ENCODE measurements at places on chromosomes 13 and 19. TPM values are rescaled to one million over a fixed set of nuclear protein-coding genes. Genes with fewer than 3 reads are reported as not detected.

DNA sequence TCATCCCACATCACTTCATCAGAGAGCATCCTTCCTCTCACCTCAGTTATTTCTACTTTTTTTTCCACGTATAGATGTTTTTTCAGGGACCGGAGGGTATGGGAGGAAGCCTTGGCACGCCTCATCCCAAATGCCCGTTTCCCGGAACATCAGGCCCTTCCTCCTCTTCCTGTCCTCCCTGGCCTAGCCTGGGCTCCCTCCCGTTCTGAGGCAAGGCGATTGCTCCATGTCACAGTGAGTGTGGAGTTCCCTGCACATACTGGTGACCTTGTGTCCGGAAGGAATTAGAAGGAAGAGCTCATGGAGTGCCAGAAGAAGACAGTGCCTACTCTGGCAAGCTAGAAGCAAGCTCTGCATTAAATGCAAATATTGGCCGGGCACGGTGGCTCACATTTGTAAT, 1.1 kb upstream of the ZNF627 start:
- no peaks in the 10 kb centered on the region for H3K27me3 ChIP-seq
- H3K36me3 ChIP-seq: peaks cover 29% of the 10 kb centered on the region
- peak overlapping the region; percentile 85 for H3K27ac ChIP-seq
- H3K4me1 ChIP-seq: peaks cover 8% of the 10 kb centered on the region

DNA sequence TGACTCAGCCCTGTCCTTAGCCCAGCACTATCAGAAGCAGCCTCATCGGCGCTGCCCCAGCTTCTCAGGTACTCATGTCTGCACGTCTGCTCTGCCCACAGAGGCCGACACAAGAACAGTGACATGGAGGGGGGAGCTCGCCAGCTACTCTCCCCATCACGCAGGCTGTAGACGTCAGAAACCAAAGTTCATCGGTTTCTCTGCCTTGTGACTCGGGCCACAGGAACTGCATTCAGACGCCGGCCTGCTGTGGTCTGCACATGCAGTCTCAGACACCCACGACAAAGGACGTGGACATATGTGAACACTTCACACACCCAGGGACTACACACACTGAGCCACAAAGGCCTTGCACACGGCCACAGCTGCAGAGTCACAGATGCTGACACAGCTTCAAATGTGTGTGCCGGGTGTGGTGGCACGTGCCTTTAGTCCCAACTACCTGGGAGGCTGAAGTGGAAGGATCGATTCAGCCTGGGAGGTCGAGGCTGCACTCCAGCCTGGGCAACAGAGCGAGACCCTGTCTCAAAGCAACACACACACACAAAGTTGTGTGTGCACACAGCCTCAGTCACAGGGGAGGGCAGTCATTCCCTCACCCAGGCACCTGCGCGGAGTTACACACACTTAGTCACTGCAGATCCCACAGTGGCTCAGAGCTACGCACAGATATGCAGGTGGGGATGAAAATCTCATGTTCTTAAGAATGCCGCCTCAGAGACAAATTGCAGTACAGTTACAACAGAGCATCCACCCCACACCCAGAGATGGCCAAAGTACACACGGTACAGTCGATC, 4.9 kb upstream of the ZFP36 start:
- DNase-seq: peak; percentile 85
- H3K4me1 ChIP-seq: peaks cover 58% of the 10 kb centered on the region
- H3K36me3 ChIP-seq: peaks cover 16% of the 10 kb centered on the region
- no peaks in the 10 kb centered on the region for H3K27me3 ChIP-seq
- peak overlapping the region; percentile 96 for H3K27ac ChIP-seq
- peak overlapping the region; percentile 79 for H3K4me3 ChIP-seq

DNA sequence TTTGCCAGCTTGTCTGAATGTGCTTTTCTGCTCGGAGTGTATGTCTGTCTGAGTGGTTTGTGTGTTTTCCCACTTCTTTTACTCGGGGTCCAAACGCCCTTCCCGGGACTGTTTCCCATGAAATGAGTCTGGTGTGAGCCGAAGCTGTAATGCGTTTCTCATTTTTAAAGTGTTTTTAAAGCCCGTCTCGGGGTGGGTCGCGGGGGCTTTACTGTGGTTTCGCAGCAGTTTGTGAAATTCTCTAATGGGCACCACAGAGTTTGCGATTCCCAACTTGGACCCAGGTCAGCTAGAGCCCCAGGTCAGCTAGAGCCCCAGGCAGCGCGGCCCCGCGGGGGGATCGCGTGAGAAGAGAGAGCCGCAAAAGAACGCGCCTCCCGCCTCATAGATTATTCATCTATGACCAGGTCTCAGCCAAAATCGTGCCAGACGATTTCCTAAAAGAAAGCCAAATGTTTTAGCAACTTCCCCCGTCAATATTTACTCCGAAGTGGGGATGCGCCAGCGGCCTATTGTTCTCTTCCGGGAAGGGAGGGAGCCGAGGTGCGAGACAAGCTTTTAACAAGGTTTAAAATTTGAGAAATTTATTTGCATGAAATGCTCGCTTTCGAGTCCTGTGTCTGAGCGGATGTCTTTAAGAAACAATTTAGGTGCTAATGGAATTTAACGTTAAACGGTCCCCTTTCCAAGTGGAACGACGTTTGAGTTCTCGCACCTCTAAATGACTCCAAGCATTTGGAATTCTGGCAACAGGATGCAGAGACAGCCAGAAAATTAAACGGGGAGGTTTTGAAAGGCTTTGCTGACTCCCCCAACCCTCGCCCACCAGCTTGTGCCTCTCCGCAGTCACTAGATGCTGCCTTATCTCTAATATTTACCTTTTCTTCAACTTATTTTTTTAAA, 2.2 kb downstream of the ZIC2 start:
- peaks cover 63% of the 10 kb centered on the region for H3K27me3 ChIP-seq
- no peak overlapping the region for H3K4me3 ChIP-seq
- H3K4me1 ChIP-seq: peaks cover 4% of the 10 kb centered on the region
- DNase-seq: no peak
- no peak overlapping the region for H3K27ac ChIP-seq

DNA sequence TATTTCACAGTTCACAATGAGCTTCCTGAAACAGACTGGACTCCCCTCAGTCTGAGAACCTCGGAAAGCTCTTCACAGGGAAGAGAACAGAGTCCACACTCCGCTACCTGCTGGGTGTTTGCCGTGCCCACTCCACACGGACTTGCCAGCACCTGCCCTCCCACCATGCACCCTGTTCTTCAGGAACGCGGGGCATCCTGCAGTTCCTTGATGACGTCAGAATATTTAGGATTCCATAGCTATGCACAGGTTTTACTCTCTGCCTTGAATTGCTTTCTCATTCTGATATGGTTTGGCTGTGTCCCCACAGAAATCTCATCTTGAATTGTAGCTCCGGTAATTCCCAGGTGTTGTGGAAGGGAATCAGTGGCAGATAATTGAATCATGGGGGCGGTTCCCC, 74.4 kb upstream of the FARP1 start:
- H3K4me3 ChIP-seq: no peak overlapping the region
- H3K27ac ChIP-seq: no peak overlapping the region
- no peaks in the 10 kb centered on the region for H3K36me3 ChIP-seq

GRCh38 chr19:16327911-16328823, 3.5 kb downstream of the KLF2 start:
- peak overlapping the region; percentile 81 for H3K4me3 ChIP-seq
- H3K27ac ChIP-seq: peak overlapping the region; percentile 13
- peak; percentile 57 for DNase-seq
- peaks cover 53% of the 10 kb centered on the region for H3K4me1 ChIP-seq
- peaks cover 37% of the 10 kb centered on the region for H3K36me3 ChIP-seq

- DNase-seq: no peak
- no peak overlapping the region for H3K27ac ChIP-seq
- peaks cover 18% of the 10 kb centered on the region for H3K4me1 ChIP-seq
- peaks cover 2% of the 10 kb centered on the region for H3K27me3 ChIP-seq
- no peaks in the 10 kb centered on the region for H3K36me3 ChIP-seq
Observed at GRCh38 chr13:98599502-98600328, 22.8 kb upstream of the STK24 start.

DNA sequence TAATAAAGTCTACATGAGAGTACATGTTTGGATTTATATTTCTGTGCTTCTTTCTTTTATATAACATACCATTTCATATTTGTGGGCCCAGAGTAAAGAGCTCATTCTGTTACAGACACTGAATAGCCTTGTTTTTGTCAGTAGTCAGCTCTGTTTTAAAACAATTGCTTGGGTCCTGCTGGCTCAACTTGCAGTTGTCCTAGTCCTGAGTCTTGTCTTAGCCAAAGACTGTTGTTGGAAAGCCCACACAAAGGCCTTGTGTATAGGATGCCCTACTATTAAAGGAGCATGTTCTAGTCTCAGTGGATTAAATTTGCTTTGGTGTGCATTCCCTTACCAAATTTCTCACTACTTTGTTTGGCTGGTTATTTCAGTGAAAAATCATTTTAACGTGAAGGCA, 3.8 kb upstream of the KCNRG start:
- peaks cover 19% of the 10 kb centered on the region for H3K4me1 ChIP-seq
- H3K27ac ChIP-seq: no peak overlapping the region
- no peak overlapping the region for H3K4me3 ChIP-seq
- H3K36me3 ChIP-seq: peaks cover 79% of the 10 kb centered on the region
- H3K27me3 ChIP-seq: no peaks in the 10 kb centered on the region
- no peak for DNase-seq

GRCh38 chr13:106492588-106493475, 42.6 kb downstream of the EFNB2 start:
- no peak for DNase-seq
- no peak overlapping the region for H3K27ac ChIP-seq
- H3K4me3 ChIP-seq: no peak overlapping the region

GRCh38 chr13:31198519-31198918, 1.3 kb upstream of the B3GLCT start:
- peaks cover 24% of the 10 kb centered on the region for H3K27me3 ChIP-seq
- H3K27ac ChIP-seq: no peak overlapping the region
- H3K4me3 ChIP-seq: no peak overlapping the region
- no peaks in the 10 kb centered on the region for H3K36me3 ChIP-seq
- peaks cover 22% of the 10 kb centered on the region for H3K4me1 ChIP-seq

GRCh38 chr19:17302391-17303166, 646 bp downstream of the ABHD8 start:
- H3K27ac ChIP-seq: no peak overlapping the region
- peaks cover 23% of the 10 kb centered on the region for H3K4me1 ChIP-seq
- peaks cover 13% of the 10 kb centered on the region for H3K36me3 ChIP-seq

GRCh38 chr13:43879755-43880181, at the start of gene LACC1:
Gene LACC1 (plus strand): TSS chr13:43879904. CDS start chr13:43880986, 1,082 bp downstream.
- peaks cover 49% of the 10 kb centered on the region for H3K27me3 ChIP-seq
- peak within 1 kb of the TSS; percentile 68 for H3K27ac ChIP-seq
- peaks cover 4% of the 10 kb centered on the region for H3K36me3 ChIP-seq
- DNase-seq: no peak
- H3K4me3 ChIP-seq: peak within 1 kb of the TSS; percentile 77
- peaks cover 10% of the 10 kb centered on the region for H3K4me1 ChIP-seq

GRCh38 chr19:16542910-16543472, 754 bp upstream of the CHERP start:
- no peak for DNase-seq
- H3K4me1 ChIP-seq: peaks cover 32% of the 10 kb centered on the region
- H3K27ac ChIP-seq: peak overlapping the region; percentile 95
- H3K4me3 ChIP-seq: peak overlapping the region; percentile 99
- peaks cover 46% of the 10 kb centered on the region for H3K36me3 ChIP-seq

DNA sequence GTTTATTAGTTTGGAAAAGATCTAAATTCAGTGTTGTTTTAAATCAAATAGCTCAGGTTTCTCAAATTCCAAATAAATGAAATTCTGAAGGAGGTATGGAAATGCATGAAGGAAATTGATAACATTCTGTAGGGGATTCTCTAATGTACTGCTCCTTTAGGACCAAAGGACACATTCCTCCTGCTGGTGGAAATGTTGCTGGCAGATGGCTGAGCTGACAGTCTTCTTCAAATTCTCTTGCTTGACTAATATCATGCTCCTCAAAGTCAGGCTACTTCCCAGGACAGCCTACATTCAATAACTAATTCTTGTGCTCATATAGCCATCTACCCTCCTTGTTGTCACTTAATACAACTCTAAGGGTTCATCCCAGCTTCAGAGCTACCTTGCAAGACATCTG, 1118.5 kb downstream of the PCDH9 start:
- H3K4me3 ChIP-seq: no peak overlapping the region
- H3K4me1 ChIP-seq: no peaks in the 10 kb centered on the region
- DNase-seq: no peak
- H3K36me3 ChIP-seq: no peaks in the 10 kb centered on the region

- H3K36me3 ChIP-seq: peaks cover 63% of the 10 kb centered on the region
- no peak overlapping the region for H3K27ac ChIP-seq
- H3K4me3 ChIP-seq: no peak overlapping the region
- peaks cover 10% of the 10 kb centered on the region for H3K4me1 ChIP-seq
- DNase-seq: no peak
Observed at GRCh38 chr19:14035706-14036105, 4.1 kb downstream of the IL27RA start.

GRCh38 chr19:38655148-38655824, 7.8 kb downstream of the ACTN4 start:
- peak overlapping the region; percentile 43 for H3K4me3 ChIP-seq
- peaks cover 55% of the 10 kb centered on the region for H3K36me3 ChIP-seq
- H3K27ac ChIP-seq: peak overlapping the region; percentile 62
- no peak for DNase-seq

- H3K27me3 ChIP-seq: no peaks in the 10 kb centered on the region
- peak within 1 kb of the TSS; percentile 89 for H3K4me3 ChIP-seq
- DNase-seq: peak; percentile 92
- peak within 1 kb of the TSS; percentile 95 for H3K27ac ChIP-seq
- peaks cover 13% of the 10 kb centered on the region for H3K4me1 ChIP-seq
Observed at GRCh38 chr19:52637718-52638585, at the start of gene ZNF83. Gene ZNF83 (minus strand): TSS chr19:52638355.

GRCh38 chr13:35140321-35140720, 198.3 kb downstream of the NBEA start:
- no peak for DNase-seq
- H3K4me1 ChIP-seq: peaks cover 25% of the 10 kb centered on the region
- H3K4me3 ChIP-seq: no peak overlapping the region
- H3K36me3 ChIP-seq: no peaks in the 10 kb centered on the region
- H3K27me3 ChIP-seq: no peaks in the 10 kb centered on the region
- H3K27ac ChIP-seq: no peak overlapping the region

GRCh38 chr13:114248011-114248410, 13.3 kb downstream of the CDC16 start:
- H3K4me1 ChIP-seq: no peaks in the 10 kb centered on the region
- H3K4me3 ChIP-seq: no peak overlapping the region
- H3K36me3 ChIP-seq: peaks cover 75% of the 10 kb centered on the region
- no peak for DNase-seq

GRCh38 chr19:18674616-18675015, 8.9 kb upstream of the CRTC1 start:
- no peak for DNase-seq
- no peaks in the 10 kb centered on the region for H3K27me3 ChIP-seq
- H3K4me1 ChIP-seq: no peaks in the 10 kb centered on the region

DNA sequence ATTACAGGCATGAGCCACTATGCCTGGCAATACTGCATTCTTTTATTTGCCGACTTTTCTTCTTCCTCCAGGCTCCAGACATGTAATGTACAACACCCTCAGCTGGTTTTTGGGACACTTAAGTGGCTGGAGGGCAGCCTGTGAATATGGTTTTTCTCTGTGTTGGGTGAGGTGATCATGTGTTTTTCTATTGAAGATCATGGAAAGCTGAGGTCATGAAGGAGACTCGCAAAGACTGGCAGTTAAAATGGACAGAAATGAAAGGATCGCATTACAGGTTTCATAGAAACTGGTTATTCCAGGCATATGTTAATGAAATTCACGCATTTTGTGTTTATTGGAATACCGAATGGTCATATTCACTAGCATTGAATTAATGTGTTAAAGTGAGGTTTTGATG, 85.2 kb upstream of the RNF113B start:
- no peak for DNase-seq
- H3K36me3 ChIP-seq: no peaks in the 10 kb centered on the region
- no peak overlapping the region for H3K4me3 ChIP-seq
- H3K4me1 ChIP-seq: no peaks in the 10 kb centered on the region
- no peak overlapping the region for H3K27ac ChIP-seq

ARHGAP33 gene
- 29.1 TPM for total RNA-seq

LYPD5 gene
- 0.14 TPM for total RNA-seq

KLHL1 gene
- total RNA-seq: not detected

CYP4F8 gene
- total RNA-seq: not detected

C19orf67 gene
- 0.75 TPM for total RNA-seq

PLPP2 gene
- not detected for total RNA-seq

C13orf42 gene
- total RNA-seq: not detected

RFPL4AL1 gene
- not detected for total RNA-seq

KCNRG gene
- 0.53 TPM for total RNA-seq
